ENCODE measurements at places on chromosomes 2 and 18.

GRCh38 chr2:112166806-112167499, 28.8 kb downstream of the FBLN7 start:
- DNase-seq, result no peak

GRCh38 chr18:8949206-8949605, 153.3 kb upstream of the NDUFV2 start:
- no peak for DNase-seq

DNA sequence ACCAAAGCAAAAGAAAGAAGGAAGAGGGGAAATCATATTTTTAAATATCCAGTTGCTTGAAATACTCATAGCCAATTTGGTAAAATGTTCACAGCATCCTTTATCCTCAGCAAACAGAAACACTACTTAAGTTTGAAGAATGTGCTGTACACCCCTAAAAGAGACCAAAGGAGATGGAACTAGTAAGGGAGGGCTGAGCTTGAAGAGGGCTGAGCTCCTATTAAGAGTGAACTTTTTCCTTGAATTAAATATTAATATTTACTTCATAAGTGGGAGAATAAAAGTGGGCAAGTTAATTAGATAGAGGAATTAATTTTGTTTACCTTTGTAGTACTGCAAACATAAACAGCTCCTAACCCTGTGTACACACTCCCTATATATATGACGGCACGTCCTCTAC, 7.0 kb downstream of the EVX2 start:
- no peak for DNase-seq

- DNase-seq, result no peak
Observed at GRCh38 chr2:237182422-237183123, 96.9 kb downstream of the COPS8 start.

- DNase-seq, result peak; percentile 32
Observed at GRCh38 chr18:27223526-27224291, 38.6 kb upstream of the CHST9 start.

DNA sequence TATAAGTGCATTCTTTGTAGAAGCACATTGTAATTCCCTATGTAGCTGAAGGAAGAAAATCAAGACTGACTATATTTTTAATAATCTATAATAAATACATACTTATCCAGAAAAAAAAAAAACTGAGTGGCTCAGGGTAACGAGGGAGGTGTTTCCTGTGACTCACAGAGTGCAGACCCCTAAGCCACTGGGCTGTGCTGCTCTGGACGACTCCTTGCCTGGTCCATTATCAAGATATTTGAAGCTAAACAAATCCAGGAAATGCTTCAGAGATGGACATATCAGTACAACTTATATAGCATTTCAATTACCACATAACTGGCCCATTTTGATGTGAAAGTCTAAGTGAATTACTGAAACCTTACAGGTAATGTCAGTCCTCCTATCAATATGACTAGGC, 80.6 kb downstream of the PIGN start:
- no peak for DNase-seq

GRCh38 chr18:30927042-30927441, 115.5 kb downstream of the DSC3 start:
- no peak for DNase-seq

GRCh38 chr2:63064197-63064596, 13.6 kb downstream of the OTX1 start:
- DNase-seq, result no peak

GRCh38 chr2:37189452-37190153, 1.1 kb upstream of the SULT6B1 start:
- DNase-seq, result peak; percentile 89

DNA sequence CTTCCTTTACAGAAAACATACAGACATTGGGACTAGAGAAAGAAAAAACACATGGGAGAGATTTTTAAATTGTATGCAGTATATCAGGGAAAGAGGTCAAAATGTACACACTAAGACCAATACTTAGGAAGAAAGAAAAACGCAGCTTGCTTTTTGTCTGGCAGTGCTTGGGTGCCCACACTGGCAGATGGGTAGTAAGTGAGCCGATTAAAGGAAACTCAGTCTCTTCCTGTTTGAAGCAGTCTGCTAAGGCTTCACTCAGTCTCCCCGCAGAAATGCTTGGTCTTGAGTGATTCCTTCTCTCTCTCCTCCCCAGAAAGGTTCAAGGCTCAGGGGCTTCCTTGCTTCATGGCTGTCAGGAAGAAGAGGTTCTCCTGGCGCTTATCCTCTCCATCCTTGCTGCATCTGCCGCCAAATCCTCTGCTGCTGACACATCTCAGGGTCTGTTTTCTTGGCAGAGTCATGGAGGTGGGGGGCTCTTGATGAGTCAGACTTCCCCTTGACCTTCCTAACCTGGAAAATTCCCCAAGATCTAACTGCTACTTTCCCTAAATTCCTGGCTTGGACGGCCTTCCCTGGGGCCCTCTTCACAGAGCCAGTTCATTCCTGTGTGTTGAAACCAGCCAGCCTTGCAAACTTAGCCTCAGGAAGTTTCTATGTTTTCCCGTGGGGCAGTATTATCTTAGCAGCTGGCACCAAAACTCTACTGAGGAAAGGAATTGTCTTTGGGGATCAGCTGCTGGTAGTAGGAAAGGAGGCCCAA, 10.5 kb upstream of the TMSB10 start:
- DNase-seq, result no peak

- DNase-seq, result no peak
Observed at GRCh38 chr2:42150159-42150558, 19.0 kb upstream of the EML4 start.

DNA sequence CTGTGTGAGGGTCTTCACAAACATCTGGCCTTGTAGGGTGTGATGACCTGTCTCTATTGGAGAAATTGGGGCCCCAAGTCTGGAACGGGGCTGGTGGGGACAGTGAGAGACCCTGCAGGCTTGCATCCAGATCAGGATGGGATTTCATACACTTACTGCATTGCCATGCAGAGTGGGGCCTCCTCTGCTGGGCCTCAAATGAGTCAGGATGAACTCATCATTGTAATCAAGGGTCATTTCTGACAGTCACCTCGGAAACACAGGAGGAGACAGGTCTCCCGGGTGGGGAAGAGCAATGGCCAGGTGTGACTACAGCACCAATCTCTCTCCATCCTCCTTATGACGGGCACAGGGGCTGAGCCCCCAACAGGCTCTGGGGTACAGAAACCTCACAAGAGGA, 48.1 kb upstream of the GALR1 start:
- DNase-seq, result no peak

- no peak for DNase-seq
Observed at GRCh38 chr2:44972771-44973535, 31.5 kb downstream of the SIX3 start.

DNA sequence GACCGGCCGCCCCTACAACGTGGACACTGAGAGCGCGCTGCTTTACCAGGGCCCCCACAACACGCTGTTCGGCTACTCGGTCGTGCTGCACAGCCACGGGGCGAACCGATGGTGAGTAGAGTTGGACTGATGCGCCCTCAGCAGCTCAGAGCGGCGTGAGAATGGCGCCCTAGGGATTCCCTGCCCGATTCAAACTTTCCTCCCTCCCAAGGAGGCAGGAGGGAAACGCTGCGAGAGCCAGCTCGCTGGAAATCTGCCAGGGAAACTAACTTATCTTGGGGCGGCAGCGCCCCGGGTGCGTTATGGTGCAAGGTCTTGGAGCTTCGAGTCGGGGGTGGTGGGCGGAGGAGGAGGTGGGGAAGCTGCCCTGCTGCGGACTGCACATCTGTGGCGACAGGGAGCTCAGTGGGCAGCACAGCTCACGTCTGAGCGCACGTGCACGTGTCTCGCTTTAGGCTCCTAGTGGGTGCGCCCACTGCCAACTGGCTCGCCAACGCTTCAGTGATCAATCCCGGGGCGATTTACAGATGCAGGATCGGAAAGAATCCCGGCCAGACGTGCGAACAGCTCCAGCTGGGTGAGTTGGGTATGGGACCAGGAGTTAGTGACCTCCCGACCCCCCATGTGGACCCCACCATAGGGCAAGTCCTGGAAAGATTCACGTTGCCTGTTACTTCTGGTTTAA, 697 bp downstream of the ITGA4 start:
- peak; percentile 53 for DNase-seq

GRCh38 chr2:182291296-182291695, 135.5 kb downstream of the PDE1A start:
- no peak for DNase-seq

GRCh38 chr18:47418746-47419145, 167.3 kb upstream of the SKOR2 start:
- DNase-seq, result peak; percentile 9

GRCh38 chr2:134399096-134399495, 145.2 kb downstream of the MGAT5 start:
- peak; percentile 11 for DNase-seq

DNA sequence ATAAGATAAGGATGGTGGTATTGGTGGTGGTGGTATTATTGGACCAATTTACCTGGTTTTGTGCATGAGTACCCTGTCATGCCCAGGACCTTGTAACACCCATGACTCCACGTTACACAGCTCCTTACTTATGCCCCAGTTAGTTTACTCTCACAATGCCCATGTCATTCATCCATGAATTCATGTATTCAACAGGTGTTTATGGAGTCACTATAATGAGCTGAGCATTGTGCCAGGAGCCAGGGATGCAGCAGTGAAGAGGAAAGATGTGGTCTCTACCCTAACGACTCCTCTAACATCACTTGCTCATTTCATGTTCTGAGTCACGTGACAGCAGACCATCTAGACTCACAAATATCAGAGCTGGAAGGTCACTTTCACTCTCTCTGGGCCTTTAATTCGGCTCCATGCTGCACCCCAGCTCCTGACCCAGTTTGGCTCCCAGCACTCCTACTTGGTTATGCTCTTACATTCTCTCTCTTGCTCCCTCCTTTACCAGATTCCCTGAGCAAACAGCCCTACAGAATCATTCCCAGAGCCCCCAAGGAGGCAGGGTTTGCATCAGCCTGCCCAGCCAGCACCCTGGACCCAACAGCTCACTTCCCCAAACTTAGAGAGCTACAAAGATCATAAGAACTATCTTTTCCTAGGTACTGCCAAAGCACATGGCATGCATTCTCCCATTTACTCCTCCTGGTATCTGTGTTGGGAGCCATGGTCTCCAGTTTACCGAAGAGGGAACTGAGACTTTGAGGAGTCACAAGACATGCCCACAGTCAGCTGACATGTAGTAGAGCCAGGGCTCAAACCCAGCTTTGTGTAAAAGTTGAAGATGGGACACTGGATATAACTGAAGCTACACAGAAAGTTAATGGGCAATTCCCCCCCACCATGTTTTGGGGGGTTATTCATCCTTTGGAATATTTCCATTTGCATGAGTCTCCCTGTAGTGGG, 449.9 kb downstream of the LRATD1 start:
- DNase-seq, result no peak

GRCh38 chr2:28982381-28982950, 1.4 kb downstream of the TOGARAM2 start:
- no peak for DNase-seq

DNA sequence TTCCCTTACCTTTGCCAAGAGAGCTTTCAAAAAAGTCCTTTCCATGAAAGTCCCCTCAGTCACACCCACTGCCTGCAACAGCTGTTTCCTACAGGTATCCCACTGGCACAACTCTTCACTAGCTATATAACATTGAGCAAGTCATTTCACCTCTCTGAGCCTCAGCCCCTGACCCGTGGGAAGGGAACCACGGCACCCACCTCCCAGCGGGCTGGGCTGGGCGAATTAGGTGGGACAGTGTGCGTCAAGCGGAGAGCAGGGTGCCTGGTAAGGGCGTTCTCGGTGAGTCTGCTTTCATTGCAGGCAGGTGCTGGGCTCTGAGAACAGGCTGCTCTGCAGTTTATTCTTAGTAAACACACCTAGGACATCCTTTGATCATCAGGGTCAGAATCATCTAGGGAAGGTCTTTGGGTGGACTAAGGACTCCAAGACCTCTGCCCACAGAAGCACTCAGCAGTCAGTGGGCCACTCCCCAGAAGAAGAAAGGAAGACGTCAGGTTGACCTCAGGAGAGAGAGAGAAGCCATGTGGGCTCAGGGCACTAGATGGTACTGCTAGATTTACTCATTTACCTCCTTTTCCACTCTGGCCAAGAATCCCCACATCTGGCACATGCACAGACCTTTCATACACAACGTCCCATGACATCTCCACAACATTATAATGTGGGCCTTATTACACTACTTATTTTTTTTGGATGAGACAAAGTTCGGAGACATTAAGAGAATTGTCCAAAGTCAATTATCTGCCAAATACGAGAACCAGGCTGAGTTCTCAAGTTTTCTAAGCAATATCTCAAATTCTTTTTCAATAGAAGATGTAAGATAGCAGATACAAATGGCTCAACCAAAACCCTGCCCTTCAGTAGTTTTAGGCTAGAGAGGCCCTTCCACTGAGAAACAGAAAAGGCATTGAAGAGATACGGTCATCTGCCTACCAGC, 79.9 kb downstream of the GALNT14 start:
- DNase-seq, result no peak

DNA sequence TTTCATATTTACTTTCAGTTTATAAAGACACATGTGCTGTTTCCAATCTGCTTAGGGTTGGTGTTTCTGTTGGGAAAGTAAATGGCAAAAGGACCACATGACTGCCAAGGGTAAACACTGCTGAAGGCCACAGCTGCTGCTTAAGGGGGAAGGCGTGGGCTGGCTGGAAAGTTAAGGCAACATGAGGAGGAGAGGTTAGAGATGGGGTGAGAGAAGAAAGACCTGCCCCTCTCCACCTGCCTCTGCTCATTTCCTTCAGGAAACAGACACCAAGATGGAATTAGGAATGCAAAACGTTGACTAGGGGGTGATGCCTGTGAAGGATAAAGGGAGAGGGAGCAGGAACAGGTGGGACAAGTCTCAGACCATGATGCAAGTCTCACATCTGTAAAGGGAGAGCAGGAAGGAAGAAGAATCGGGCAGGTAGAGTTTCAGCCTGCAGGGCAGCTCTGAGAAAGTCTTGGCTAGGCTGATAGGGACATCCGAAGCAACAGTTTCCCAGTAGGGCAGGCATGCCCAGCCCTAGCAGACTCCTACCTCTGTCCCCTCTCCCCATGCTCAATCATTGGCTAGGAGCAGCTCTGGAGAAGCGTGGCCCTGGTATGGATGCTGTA, 86.0 kb downstream of the CDC42EP3 start:
- DNase-seq, result peak; percentile 20

DNA sequence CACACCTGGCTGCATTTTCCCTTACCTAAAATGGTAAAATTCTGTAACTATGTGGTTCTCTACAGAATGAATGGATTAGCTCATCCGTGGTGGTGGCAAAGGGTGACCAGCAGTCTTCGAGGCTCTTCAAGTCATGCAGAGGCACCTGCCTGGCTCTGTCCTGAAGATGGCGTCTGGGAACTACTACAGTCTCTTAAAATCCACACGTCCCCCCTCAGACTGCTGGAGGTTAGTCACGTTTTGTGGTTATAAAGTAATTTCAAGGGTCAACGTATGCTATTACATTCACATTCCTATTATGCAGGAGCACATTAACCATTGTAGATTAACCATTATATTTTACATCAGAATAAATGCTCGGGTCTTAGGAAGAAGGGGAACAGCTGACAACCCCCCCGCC, 616.7 kb downstream of the GALR1 start:
- DNase-seq, result peak; percentile 2

All from GM23338 (cell line).